ENCODE measurements at places on chromosomes 5 and 9. TPM values are rescaled to one million over a fixed set of nuclear protein-coding genes. Genes with fewer than 3 reads are reported as not detected.

DNA sequence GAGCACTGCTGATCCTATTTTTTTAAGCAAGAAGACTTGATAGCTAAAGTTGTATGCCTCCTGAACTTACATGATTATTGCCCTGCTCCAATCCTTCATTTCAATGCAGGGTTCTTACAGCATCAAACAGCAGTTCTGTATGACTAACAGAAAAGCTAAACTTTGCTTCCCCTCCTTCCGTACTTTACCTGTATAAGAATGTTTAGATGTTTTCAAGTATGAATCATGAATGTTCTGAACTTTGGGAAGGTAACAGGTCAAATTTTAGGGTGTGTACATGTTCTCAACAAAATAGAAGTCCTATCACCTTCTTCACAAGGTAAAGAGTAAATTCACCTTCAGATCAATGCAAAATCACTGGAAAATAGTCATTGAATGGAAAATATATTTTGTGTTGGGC lies 972.6 kb upstream of the SEMA6A start:
- no peak for DNase-seq

GRCh38 chr5:137279521-137280231 lies 219.4 kb downstream of the SPOCK1 start:
- no peak for DNase-seq

DNA sequence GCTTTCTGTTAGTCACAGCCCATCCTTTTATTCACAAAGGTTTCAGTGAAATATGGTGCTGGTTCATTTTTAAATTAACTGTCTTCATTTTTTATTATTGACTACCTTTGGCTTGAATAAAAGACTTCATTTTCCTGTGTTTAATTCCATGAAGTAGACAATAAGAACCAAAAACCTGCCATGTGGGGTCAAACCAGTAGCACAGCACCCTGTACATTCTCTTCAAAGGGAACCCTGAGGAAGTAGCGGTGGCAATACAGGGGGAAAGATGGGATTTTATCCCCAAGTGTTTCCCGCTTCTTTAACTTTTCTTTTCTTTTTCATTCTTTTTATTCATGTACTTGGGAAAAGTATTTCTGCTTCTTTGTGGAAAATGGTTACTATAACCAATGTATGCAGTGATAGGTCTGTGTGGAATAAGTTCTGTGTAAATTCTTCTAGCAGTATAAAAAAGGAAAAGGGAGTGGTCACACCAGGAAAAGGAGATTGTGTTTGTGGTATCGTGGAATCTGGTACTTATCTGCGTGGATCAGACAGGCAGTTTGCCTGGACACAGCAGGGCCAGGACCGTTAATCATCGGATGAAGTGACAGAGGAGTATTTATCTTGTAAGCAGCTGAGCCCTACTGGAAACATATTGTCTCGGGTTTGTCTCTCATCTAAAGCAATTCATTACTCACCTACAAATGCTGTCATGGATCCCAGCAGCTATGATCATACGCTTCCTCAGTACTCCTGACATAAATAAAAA lies 94.2 kb downstream of the PPIC start:
- no peak for DNase-seq

DNA sequence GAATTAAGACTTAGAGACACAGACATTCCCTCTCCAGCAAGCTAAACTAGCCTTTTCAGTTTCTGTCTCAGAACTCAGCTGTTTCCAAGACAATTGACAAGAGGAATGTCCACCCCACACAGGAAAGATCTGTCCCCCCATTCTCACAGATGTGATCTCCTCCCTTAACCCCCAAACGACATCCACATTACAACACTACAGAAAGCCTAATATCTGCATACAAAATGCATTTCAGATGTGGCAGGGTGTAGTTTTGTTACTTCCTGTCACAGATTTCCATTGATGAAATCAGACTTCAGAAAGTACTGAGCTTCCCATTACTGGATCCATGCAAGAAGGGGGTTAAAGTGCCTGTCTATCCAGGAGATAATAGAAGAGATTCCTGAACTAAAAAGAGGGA lies 2.9 kb upstream of the ARSI start:
- DNase-seq = no peak

GRCh38 chr5:100644185-100644584 lies 109.0 kb downstream of the FAM174A start:
- no peak for DNase-seq

- no peak for DNase-seq
These were observed 883.1 kb downstream of the CDH18 start for GRCh38 chr5:19104948-19105347.

GRCh38 chr5:52013523-52013922 lies 630.3 kb downstream of the ISL1 start:
- no peak for DNase-seq

GRCh38 chr5:73838901-73839300 lies 212.9 kb downstream of the ARHGEF28 start:
- no peak for DNase-seq

- no peak for DNase-seq
These were observed 8.2 kb upstream of the RPS14 start for GRCh38 chr5:150457562-150458240.

DNA sequence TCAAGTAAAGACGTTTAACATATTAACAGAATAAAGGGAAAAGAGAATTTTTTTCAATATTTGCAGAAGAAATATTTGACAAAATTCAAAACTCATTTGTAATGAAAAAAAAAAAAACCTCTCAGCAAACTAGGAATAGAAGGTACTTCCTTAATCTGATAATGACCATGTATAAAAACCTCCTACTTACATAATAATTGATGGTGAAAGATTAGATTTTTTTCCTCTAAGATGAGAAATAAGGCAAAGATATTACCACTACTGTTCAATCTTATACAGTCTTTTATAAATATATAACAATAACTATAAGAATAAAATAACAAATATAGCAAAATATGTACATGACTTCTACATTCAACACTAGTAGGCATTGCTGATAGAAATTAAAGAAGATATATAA lies 424.6 kb upstream of the KLF4 start:
- no peak for DNase-seq

- no peak for DNase-seq
These were observed 396.1 kb downstream of the ENC1 start for GRCh38 chr5:74244406-74244805.

- no peak for DNase-seq
These were observed 61.9 kb upstream of the CLINT1 start for GRCh38 chr5:157920828-157921170.

DNA sequence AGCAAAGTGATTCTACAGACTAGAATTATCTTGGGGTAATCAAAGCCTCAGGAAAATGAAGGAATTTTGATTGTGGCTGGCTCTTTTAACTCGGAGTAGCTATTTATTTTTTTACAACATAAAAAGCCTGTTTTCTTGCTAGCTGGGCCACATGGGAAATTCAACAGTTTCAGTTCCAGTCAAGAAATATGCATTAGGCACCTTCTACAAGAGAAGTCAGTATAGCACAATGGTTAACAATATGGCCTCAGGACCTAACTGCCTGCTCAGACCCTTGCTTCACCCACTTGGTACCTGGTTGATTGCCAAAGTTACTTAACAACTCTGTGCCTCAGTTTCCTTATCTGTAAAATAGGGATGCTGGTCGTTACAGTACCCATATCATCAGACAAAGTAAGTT lies 586.2 kb downstream of the ZNF608 start:
- no peak for DNase-seq

DNA sequence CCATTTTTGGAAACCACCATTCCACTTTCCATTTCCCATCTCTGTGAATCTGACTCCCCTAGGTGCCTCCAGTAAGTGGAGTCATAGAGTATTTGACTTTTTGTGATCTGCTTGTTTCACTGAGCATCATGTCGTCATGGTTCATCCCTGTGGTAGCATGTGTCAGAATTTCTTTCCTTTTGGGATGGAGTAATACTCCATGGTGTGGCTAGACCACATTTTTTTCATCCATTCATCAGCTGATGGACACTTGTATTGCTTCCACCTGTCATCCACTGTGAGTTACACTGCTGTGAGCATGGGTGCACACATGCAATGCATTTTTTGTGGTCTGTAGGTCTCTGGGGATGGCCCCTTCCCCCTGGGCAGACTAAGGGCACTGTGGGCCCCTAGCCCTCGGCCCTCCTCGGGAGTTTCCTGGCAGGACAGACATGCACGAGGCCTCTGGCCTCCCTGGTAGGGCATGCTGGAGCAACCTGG lies 115.9 kb downstream of the GADD45G start:
- DNase-seq = no peak

- DNase-seq = peak; percentile 68
These were observed 16.5 kb downstream of the ASS1 start for GRCh38 chr9:130461218-130461630.

- peak; percentile 73 for DNase-seq
These were observed at the start of gene SEMA4D for GRCh38 chr9:89497978-89498851. TSS of gene SEMA4D (minus strand) at chr9:89498113. CDS start at chr9:89405456, 92,657 bp downstream.

- no peak for DNase-seq
These were observed 3.9 kb downstream of the SPARC start for GRCh38 chr5:151682751-151683331.

DNA sequence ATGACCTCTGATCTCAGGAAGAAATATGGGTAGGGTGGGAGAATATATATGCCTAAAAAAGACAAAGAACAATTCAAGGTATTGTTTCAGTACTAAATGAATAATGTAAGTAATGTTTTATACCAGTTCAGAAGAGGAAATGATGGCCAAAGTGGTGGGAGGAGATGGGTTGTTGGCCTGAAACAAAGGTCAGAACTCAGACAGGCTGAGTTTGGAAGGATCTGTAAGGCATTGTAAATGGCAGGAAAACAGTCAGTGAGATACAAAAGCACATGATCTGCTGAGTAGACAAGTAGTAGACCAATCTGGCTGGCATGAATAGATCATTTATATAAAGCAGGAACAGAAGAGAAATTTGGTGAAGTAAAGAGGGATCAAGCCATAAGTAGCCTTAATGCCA lies 175.8 kb upstream of the PLCXD3 start:
- no peak for DNase-seq

GRCh38 chr5:135310328-135310989 lies 88.6 kb downstream of the MACROH2A1 start:
- DNase-seq = no peak

- DNase-seq = no peak
These were observed 58.7 kb downstream of the SLC46A2 start for GRCh38 chr9:112831969-112832368.

- DNase-seq = no peak
These were observed 25.4 kb upstream of the NR3C1 start for GRCh38 chr5:143428738-143429420.

DNA sequence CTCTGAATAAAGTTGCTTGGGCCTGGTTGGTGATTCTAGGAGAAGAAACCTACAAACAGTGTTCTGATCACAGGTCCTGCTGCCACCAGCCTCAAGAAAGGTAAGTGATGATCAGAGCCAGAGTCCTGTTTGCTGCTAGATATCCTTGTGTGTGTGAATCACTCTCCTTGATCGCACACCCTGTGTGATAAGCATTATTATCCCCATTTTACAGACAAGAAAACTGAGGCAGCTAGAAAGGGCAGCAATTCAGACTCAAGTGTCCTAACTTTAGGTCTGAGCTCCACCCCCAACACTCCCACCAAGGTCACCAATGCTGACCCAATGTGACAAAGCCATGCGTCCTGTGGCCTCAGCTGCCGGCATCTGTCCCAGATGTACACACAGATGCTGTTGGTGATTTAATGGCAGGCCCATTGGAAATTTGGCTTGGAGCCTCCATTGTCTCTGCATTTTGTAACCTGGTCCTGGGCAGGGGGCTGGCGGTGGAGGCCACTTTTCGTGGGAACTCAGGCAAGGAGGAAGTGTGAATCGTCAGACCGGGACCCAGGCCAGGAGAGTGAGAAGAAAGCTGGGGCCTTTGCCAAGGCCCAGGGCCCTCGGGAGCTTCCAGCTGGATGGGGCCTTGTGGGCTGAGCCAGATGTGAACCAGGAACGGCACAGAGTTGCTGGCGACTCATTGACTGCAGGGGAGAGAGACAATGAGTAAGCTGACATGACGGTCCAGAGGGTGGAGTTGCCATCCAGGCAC lies 29.8 kb upstream of the GGTA1 start:
- no peak for DNase-seq

DNA sequence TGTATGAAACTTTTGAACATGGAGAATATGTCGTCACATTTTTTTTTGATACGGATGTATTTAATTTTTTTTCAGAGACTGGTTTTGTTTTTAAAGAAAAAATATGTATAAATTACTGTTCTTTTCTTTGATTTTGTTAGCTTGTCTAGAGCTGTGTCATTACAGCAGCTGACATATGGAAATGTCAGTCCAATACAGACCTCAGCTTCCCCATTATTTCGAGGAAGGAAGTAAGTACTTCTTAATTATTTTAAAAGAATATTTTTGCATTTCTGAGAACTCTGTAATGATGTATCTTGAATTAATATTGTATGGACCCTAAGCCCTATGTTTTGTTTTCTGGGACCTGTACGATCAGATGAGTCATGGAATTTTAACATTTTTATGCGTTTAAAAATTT lies 7.6 kb downstream of the TENT2 start:
- DNase-seq = no peak

GRCh38 chr5:135191084-135191826 lies 157.2 kb upstream of the PITX1 start:
- peak; percentile 73 for DNase-seq

GRCh38 chr5:149924486-149924885 lies 20.1 kb downstream of the PDE6A start:
- no peak for DNase-seq

- no peak for DNase-seq
These were observed 1.9 kb downstream of the NR5A1 start for GRCh38 chr9:124505006-124505900.

GRCh38 chr5:128498844-128499455 lies 39.1 kb downstream of the FBN2 start:
- no peak for DNase-seq

GRCh38 chr9:121992571-121993212 lies 100.4 kb downstream of the TTLL11 start:
- DNase-seq = peak; percentile 55

DNA sequence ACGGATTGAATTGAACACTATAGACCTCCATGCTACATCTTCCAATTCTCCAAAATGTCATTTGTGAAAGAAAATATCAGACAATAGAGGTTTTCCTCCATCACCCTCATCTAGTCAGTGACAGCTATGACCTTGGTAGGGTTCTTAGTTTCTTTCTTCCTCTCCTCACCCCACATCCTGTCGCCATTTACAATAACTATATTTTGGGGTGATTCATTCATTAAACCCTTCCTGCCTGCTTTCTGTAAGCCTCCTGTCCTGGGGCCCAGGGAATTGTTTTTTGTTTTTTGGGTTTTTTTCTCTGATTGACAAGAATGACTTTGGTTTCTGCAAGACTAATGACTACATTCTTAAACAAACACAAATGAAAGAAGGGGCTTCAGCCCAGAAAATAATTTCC lies 82.6 kb downstream of the PRELID2 start:
- no peak for DNase-seq

Gene PTPN3
- total RNA-seq = 0.35 TPM

Gene AQP7
- total RNA-seq = 0.55 TPM

Gene NTNG2
- 5.9 TPM for total RNA-seq

Gene PRR16
- not detected for total RNA-seq

Gene IL7R
- total RNA-seq = 271 TPM

Gene PKD2L2
- total RNA-seq = 0.30 TPM

Gene PTGES
- not detected for total RNA-seq

Gene F2RL2
- total RNA-seq = not detected

Gene PCDHGA1
- total RNA-seq = not detected

Gene HTR1A
- total RNA-seq = not detected

Gene RASGEF1C
- not detected for total RNA-seq

Gene FANCG
- 100 TPM for total RNA-seq

Gene ADRA1B
- not detected for total RNA-seq

Gene SMIM27
- total RNA-seq = 30.1 TPM

Gene ENTREP1
- not detected for total RNA-seq

Gene ANKRD20A1
- total RNA-seq = 3.6 TPM
